ENCODE measurements at places on chromosomes 16 and 17. TPM values are rescaled to one million over a fixed set of nuclear protein-coding genes. Genes with fewer than 3 reads are reported as not detected.

Gene ABAT
- 10.0 TPM for total RNA-seq

Gene CMTM2
- total RNA-seq, result not detected

Gene SRL
- total RNA-seq, result not detected

DNA sequence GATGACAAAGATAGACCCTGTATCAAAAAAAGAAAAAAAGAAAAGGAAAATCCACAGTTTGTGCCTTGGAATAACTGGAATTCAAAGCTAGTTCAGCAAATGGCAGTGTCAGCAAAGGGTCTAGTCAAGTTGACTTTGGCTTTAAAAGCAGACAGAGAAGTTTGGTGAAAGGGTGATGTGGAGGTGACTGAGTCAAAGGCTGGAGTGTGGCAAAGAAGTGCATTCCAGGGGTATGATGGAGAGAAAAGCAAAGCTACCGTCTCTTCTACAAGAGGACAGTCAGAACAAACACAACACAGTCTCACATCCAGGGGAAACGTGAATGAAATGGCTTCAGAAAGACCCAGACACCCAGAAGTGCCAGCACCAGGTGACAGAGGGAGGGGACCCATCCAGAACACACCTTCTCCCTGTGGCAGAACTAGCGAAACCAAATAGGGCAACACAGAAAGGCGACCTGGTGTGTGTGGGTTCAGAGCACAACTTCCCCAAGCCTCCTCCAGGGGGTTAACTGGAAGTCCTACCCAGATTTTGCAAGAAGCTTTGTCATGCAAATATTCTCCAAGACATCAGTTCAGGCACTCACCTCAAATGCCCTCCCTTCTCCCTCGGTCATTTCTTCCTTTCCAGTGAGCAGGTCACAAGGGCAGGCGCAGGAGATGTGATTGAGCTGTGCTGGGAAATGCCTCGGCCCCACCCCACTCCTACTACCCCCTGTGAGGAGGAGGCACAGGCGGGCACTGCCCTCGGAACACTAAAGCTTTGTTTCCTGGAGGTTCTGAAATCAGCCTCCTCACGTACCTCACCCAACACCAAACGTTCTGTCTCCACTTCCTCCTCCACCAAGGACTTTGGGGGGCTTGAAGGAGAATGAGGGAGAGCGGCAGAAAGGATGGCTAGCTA is 481.9 kb downstream of the SOX9 start:
- peaks cover 42% of the 10 kb centered on the region for H3K27me3 ChIP-seq
- no peaks in the 10 kb centered on the region for H3K36me3 ChIP-seq
- DNase-seq, result no peak
- no peak overlapping the region for H3K4me3 ChIP-seq
- no peaks in the 10 kb centered on the region for H3K4me1 ChIP-seq

GRCh38 chr16:88669980-88670379 is 7.1 kb upstream of the MVD start:
- no peaks in the 10 kb centered on the region for H3K36me3 ChIP-seq
- H3K4me3 ChIP-seq, result no peak overlapping the region
- DNase-seq, result no peak
- peaks cover 5% of the 10 kb centered on the region for H3K4me1 ChIP-seq

GRCh38 chr17:80959330-80960036 is 32.2 kb upstream of the CHMP6 start:
- DNase-seq, result no peak
- H3K4me3 ChIP-seq, result no peak overlapping the region
- H3K27me3 ChIP-seq, result no peaks in the 10 kb centered on the region
- H3K27ac ChIP-seq, result no peak overlapping the region
- H3K4me1 ChIP-seq, result no peaks in the 10 kb centered on the region

GRCh38 chr16:52470585-52470984 is 76.4 kb downstream of the TOX3 start:
- no peaks in the 10 kb centered on the region for H3K27me3 ChIP-seq
- no peak overlapping the region for H3K4me3 ChIP-seq
- H3K36me3 ChIP-seq, result no peaks in the 10 kb centered on the region
- H3K4me1 ChIP-seq, result no peaks in the 10 kb centered on the region
- no peak overlapping the region for H3K27ac ChIP-seq
- DNase-seq, result no peak

DNA sequence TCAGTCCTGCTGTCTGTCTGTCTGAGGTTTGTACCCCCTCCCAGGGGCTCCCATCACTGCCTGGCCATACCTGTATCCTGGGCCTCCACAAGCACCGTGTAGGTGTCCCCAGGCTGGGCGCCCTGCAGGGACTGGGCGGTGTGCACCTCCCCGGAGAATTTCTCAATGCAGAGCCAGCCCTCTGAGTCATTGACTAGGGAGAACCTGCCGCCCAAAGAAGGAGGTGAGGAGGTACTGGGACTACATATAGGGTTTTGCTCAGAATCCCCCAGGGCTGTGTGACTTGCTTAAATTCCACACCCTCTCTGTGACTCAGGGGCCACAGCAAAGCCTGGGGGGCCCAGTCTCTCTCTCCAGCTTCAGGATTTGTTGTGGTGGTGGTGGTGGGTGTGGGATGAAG is 7.6 kb downstream of the CDH16 start:
- H3K4me3 ChIP-seq, result no peak overlapping the region
- H3K27me3 ChIP-seq, result peaks cover 3% of the 10 kb centered on the region
- peaks cover 3% of the 10 kb centered on the region for H3K4me1 ChIP-seq
- no peak for DNase-seq
- H3K27ac ChIP-seq, result no peak overlapping the region

DNA sequence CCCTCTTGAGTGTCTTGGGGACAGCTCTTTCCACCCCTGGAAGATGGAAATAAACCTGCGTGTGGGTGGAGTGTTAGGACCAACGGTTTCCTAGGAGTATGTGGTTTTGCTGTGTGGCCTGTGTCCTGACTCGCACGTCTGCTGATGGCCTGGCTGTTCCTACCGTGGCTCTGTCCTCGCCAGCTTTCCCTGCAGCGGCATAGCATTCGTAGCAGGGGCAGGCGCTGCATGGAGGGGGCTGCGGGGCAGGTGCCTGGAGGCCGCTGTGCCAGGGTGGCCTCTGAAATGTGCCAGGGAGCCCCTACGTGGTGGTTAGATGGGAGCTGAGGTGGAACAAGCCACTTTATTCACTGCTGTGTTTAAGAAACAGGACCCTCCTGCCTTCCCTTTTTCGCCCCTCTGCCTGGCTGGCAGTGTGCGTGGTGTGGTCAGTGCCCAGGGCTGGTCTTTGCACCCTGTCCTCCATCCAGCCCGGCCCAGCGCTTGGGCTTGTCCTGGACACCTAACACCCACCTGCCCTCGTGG is 10.6 kb downstream of the SLC16A3 start:
- no peak overlapping the region for H3K27ac ChIP-seq
- no peaks in the 10 kb centered on the region for H3K27me3 ChIP-seq
- peaks cover 54% of the 10 kb centered on the region for H3K4me1 ChIP-seq
- H3K36me3 ChIP-seq, result peaks cover 3% of the 10 kb centered on the region
- DNase-seq, result no peak

- H3K4me3 ChIP-seq, result peak overlapping the region; percentile 30
- H3K27ac ChIP-seq, result no peak overlapping the region
- no peaks in the 10 kb centered on the region for H3K27me3 ChIP-seq
- H3K36me3 ChIP-seq, result no peaks in the 10 kb centered on the region
These were observed 41.8 kb downstream of the KCNJ12 start for GRCh38 chr17:21417921-21418320.

Measured in naive thymus-derived CD8-positive, alpha-beta T cell (primary cell).